ENCODE measurements at places on chromosomes 3 and 15.

DNA sequence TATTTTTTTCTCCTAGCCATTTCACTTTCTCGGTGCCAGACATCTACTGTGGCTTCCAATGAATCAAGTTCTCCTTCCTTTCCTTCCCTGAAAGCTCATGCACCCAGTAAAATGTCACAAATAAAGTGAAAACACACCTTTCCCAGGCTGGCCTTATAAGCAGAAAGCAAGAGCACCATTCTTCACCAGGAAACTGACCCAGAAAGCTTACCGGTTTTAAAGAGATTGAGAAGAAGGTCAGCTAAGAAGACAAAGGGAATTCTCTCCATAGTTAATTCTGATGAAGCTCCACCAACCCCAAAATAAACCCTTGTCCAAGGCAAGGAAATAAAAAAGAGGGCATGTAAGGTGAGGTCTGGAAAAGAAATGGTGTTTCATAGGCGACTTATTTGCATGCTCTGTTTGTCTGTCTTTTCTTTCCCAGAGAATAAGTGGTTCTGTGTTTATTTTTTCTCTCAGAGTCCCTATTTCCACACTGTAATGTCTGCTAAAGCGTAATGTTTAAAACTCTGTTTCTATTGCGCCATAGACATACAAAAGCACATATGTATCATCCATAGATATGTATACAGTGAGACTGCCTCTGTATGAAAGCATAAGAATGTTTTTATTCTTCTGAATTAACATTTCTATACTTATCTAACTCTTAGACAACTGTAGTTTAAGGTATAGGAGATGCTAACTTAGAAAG lies 2.8 kb downstream of the LSAMP start:
- ATAC-seq: no peak

DNA sequence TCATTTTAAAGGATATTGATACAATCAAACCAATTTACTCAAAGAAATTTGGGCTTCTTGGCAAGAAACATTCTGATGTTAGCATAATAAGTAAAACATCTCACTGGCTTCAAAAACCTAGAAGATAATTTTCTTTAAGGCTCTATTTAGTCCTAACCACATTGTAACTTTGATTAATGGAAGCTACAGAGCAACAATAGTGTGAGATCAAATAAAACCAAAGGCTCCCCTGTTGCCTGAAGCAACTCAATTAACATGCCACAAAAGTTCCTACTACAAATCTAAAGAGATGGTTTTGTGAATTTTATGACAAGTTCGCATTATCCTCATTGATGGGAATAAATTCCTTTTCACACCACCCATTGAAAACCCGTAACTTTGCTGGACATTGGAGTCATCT lies 5.9 kb downstream of the DPH6 start:
- ATAC-seq: no peak

DNA sequence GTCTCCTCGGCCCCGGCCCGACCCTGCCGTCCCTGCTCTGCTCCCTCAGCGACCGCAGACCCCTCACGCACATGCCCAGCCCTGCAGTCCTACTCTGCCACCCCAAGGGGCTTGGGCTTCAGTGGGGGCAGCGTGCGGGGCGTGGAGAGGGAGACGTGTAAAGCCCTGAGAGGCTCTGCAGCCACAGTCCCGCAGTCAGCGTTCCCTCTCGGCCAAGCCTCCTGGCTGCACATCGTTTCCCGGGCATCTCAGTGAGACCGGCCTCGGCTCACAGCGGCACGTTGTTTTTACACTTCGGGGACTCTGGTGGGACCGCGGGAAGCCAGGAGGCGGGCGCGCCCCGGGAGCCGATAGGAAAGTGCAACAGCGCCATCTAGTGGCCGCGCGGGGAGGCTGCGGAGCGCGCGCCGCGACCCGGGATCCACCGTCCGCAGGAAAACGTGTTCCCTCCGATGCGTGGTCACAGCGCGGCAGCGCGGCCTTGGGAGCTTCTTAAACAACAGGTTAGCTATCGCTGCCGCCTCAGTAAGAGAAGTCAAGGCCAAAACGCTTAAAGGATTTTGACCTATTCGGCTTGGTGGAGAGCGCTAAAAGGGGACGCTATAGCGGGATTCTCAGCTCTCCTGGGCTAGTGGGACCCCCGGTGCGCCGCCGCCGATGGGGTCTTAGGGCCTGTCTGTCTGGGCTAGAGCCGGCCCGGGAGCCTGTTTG lies 226.8 kb upstream of the IGF1R start:
- peak; percentile 97 for ATAC-seq

DNA sequence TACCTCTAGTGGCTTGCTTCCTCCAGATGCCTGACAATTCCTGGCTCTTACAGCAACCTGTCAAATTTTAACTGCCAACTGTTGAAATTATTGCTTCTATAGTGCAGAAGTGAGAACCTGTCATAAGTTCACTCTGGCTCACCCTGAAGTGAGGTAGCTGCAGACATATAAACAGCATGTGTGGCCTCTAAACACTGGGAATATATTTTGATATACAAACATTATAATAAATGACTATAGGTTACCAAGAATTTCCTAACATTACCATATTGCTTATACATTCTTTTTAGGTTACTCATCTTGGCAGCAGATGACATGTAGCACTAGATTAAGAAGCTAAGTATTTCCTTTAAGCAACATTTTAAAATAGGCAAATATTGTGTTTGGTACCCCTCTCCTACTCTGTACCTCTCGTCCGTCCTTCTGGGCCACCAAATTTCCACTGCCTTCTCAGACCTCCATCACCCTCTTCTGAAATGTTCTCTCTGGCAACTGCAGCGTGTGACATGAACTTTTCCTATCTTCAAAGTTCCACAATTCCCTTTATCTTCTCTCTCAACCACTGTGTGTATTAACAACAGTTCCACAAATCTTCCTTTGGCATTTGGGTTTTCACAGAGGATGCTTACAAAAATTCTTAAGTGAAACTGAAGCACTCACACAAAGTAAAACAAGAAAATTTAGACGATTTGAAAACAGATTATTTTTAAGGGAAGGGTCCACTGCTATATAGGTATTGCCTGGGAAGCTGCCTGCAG lies 15.3 kb upstream of the XXYLT1 start:
- no peak for ATAC-seq

DNA sequence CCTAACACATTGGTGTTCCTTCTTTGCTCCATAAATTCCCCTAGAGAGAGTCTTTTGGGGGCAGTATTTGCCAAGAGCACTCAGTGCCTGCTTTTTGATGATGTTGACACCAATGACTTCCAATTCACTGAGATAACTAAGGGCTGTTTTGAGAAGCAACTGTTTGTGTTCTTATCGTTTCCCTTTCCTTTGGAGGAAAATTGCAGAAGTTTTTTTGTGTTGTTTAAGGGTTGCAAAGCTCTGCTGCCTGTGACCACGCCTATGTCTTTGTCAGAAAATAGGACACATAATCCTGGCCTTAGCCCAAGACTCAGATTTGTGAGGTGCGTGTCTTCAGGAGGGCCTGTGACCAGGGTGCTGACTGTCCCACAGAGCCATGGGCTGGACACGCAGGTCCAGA lies 99.6 kb downstream of the FAM43A start:
- ATAC-seq: no peak

DNA sequence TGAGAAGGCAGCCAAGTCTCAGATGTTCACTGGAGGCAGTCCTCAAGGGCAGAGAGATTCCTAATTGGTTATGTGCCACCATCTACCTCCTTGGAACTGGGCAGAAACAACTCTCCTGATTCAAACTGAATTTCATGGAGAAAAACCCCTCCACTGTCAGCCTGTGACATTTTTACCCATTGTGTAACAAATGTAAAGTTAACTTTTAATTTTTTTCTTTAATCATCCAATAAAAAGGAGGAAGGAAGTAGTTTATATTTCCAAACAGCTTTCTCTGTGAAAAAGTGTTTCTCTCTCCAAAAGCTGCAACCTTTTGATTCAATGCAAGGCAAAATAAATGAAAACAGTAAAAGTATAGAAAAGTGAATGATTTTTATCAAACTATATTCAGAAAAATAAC lies 510 bp upstream of the COLQ start:
- no peak for ATAC-seq

DNA sequence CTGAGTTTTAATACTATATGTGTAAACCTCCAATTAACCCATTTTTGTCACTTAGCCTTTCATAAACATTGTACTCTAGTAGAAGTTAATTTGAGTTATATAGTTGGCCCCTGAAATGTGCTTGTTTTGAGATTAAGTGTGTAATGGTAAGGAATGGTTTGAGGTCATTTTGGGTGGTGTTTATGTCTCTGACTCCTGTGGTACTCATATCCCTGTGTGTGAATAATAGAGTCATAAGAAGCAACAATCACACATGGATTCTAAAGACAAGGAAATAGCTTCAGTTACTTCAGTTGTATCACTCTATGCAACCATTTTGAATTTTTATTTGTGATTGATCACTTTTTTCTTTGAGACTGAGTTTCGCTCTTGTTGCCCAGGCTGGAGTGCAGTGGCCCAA lies 408.5 kb downstream of the MFSD1 start:
- ATAC-seq: no peak
